NCI-H1092 treated with DMSO at 0.1 percent for 48 hours (cell line): ENCODE measurements at places on chromosomes 1 and 21.

DNA sequence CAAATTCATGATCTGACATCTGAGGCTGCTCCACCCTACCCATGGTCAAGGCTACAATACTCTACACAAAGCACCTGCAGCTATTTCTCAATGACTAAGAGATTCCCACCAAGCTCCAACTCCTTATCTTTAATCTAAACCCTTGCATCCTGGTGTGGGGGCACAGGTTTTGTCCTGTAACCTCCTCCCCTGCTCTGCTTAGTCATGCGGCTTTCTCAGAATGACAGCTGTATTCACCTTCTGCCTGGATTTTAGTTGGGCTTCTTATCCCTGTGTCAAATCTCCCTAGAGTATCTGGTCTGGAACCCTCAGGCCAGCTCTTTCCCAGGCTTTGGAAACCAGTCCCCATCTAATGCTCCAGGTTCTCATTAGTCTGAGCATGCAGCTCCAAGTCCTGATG is 159.0 kb downstream of the BARHL2 start:
- DNase-seq, result no peak

- DNase-seq, result no peak
These were observed 25.2 kb upstream of the EXO1 start for GRCh38 chr1:241822846-241823245.

- DNase-seq, result no peak
These were observed 170.2 kb downstream of the PLPP3 start for GRCh38 chr1:56409112-56409691.

- no peak for DNase-seq
These were observed 330.0 kb downstream of the PTPRC start for GRCh38 chr1:198968866-198969265.

GRCh38 chr1:157155658-157156057 is 17.5 kb upstream of the ETV3 start:
- peak; percentile 40 for DNase-seq

DNA sequence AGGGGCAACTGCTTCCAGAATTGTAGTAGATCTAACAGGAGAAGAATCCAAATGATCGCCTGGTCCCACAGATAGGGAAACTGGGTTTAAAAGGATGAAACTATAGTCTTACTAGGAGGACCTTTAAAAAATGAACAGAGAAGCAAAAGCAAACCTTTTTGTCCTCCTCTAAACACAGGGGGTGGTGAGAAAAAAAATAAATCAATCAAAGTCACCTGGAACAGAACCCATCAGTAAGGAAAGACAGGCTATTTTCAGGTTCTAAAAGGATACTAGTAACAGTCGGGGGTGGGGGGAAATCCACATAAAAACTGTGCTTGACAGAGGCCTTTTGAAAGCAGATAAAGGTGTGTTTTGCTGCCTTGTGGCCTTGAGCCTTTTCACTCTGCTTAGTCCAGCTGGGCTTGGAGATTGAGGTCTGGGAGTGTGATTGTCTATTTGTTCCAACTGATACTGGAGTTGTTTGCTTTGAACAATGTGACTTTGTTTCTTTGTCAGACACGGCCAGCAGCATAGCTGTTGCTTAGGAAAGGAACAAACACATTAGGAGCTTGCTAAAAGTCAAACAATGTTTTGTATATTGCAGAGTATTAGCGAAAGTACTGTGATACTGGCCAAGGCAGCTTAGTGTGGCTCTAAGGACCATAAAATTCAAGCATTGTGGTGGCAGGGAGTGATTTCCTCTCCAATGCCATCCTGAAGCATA is 141.1 kb upstream of the IRF2BP2 start:
- peak; percentile 92 for DNase-seq

- peak; percentile 44 for DNase-seq
These were observed 720 bp downstream of the LIN9 start for GRCh38 chr1:226308166-226308722.

- peak; percentile 72 for DNase-seq
These were observed 43.0 kb upstream of the TARDBP start for GRCh38 chr1:10969267-10969970.

DNA sequence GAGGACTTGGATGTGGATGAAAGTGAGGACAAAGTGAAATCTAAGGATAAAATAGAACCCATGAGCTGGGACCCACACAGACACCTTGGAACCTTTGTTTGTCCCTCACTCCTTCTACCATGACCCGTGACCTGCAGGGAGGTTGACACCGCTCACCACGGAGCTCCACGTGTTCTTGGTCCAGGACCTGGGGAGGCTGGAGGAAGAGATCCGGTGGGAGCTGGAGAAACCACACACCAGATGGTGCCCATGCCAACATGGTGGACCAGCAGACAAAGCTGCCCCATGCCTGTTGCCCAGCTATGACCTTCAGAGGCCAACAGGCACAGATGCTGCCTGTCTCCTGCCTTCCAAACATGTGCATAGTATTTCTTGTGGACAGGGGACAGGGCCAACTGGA is 721.9 kb downstream of the PTPRU start:
- DNase-seq, result no peak

- no peak for DNase-seq
These were observed 114.8 kb downstream of the HMCN1 start for GRCh38 chr1:185849014-185849413.

GRCh38 chr1:209900734-209901133 is 37.3 kb upstream of the SYT14 start:
- DNase-seq, result no peak

GRCh38 chr1:225877580-225877979 is 4.6 kb downstream of the TMEM63A start:
- peak; percentile 54 for DNase-seq

- no peak for DNase-seq
These were observed 30.3 kb upstream of the TMEM125 start for GRCh38 chr1:43239484-43239883.

DNA sequence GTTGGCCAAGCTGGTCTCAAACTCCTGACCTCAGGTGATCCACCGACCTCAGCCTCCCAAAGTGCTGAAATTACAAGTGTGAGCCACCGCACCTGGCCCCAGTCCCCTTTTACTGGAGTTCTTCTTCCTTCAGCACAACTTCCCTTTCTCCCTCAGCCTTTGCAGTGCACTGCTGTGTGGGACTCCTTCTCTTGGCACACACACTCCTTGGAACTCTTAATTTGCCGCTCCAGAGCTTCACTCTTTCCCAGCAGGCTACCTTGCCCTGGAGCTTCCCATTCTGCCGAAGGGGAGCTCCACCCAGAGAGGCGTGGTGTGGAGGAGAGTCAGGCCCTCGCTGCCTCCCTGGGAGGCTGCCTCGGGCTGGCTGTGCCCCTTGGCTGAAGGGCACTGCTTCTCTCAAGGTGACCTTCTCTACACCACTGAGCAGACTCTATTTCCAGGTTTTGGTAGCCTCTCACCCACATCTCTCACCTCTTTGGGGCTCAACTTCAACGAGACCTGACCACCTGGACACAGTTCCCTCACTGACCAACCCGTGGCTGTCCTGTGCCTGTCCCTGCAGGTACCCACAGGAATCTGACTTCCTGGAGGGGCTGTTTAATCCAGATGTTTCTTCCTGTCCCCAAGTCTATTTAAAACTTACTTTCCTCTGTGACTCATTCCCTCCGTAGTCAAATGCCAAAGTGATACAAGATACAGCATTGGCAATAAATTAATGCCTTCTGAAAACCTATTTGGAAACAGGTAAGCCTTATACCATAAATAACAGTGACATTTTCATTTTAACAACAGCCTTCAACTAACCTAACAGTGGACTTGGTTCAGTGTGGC is 227.3 kb upstream of the KIAA0040 start:
- DNase-seq, result no peak

DNA sequence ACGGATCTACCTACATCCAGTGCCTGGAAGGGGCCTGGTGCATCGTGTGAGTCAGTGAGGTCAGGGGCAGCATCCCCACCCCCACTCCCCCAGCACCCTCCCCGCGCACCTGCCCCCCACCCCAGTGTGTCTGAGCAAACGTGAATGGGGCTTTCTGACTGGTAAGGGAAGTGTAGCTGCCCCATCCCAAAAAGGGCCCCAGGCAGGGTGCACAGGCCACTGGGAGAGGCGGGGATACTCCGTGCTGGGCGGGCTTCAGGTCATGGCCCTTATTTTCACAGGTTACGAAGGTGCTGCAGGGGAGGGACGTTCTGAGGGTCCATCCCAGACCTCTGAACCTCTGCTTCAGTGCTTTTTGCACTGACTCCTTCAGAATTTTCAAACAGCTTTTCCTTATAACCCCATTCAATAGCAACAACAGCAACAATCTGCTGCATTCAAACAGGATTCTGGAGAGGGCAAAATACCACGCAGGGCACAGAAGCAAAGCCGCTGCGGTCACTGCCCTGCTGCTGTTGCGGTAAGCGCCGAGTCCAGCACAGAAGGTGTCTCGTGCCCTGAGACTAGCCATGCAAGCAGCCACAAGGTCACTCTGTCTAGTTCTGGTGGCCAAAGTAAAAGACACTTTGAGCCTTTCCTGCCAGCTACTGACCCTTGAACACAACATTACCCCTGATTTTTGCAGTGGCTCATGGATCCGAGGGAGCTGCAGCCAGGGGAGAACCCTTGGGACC is 10.3 kb downstream of the TTC34 start:
- no peak for DNase-seq

DNA sequence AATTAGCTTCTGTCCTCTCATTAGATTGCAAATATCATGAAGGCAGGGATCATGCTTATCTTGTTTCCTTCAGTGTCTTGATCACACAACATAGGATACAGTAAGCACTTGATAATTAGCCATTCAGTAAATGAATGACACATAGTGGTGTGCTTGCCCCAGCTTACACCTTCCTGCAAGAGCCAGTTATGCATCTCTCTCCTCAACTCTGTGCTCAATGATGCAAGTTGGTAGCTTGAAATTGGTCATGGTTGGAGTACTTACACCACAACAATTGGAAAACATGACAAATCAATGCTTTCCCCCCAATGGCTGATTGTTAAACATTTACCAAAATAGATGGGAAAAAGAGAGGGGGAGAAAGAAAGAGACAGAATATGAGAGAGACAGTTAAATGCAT is 129.2 kb downstream of the NUF2 start:
- no peak for DNase-seq

DNA sequence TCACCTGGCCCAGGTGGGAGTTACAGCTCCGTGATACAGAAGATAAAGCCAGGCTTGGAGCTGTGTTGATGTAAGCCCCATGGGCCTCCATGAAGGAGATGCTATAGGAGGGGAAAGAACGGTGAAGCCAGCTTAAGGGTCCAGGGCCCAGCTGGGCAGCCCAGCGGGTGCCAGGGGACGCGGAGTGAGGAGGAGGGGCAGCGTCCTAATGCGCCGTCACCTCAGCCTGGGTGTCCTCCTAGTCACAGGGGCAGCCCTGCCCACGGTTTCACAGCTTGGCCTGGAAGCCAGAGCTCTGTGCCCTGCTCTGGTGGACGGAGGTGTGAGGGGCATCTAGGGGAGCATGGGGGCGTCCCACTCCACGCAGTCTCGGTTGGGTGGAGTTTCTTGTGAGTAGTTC is 52.7 kb upstream of the TTC34 start:
- DNase-seq, result no peak

GRCh38 chr21:39854572-39854971 is 12.7 kb upstream of the PCP4 start:
- no peak for DNase-seq

DNA sequence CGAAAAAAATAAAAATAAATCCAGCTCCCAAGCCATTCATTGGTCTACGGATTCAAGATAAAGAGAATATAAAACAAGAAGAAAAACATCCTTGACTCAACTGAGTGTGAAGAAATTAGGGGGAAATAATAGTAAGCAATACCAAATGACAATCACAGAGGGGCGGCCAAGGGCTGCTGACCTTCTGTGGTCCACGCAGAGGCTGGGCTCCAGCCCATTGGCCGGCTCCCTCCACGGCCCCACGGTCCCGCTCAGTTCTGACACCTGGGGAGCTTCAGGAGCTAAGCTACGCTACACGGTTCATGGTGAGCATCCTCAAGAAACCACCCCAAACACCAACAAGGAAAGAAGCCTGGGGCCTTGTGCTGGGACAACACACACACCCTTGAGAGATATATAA is 400 bp upstream of the KRTAP10-12 start:
- DNase-seq, result no peak

DNA sequence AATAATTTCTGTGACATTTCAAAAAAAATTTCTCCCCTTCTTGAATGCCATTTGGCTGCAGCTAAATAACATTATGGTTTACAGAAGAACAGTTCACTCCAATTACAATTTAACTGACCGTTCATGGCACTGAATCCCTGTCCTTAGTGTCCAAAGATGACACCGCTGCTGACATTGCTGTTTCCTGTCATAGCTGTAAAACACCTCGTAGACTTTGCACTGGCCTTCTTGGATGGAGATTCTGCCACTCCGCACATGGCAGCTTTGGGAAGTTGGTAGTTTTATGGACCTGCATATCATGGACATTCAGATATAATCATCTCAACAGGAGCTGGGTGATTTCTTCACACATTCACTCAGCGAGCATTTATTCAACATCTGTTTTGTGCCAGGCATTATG is 5.0 kb downstream of the ARMH1 start:
- no peak for DNase-seq

DNA sequence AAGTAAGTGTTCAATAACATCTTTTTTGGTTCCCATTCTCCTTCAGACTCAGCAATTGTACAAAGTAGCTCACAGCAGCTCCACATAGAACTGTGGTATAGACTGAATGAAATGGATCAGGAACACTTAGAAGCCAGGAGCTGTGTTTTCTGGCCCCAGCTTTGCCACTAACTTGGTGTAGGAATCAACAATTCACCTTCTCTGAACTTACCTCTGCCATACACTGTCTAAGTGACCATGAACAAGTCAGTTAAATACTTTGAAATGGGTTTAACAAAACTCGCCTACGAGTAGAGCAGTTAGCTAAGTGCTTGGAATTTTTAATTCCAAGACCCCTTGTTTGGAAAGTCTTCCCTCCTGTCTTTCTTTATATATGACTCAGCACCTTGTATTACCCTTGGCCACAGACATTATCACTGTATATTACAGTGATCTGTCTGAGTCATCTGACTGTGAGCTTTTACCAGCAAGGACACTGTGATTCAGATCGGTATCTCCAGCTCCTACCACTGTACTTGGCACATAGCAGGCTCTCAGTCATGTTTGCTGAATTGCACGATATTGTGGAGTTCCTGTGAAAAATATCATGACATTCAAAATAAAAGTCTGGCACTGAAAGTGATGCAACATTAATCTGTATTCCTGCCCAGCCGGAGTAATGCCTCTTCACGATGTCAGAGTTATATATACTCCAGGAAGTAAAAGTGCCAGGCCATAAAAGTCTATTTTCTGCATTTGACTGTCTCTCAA is 101.7 kb upstream of the BEND5 start:
- DNase-seq, result no peak

DNA sequence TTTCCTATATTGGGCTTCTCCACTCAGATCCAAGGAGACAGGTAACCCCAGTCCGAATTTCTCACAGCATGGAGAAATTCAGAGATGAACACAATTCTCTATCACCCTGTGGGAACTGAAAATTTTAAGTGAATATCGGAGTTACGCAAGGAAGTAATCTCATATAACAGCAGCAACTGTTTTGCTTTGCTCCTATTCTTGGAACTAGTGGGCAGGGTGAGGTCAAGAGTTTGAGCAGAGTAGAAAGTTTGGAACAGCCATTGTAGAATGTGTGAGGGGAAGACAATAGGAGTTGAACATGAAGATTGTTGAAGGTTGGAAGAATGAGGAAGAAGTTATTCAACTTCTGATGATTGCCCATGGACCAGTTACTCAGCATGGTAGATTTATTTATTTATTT is 24.3 kb upstream of the SLC35D1 start:
- DNase-seq, result no peak

GRCh38 chr1:198756470-198756869 is 117.6 kb downstream of the PTPRC start:
- DNase-seq, result peak; percentile 13

- DNase-seq, result no peak
These were observed 52.9 kb downstream of the ESRRG start for GRCh38 chr1:216670118-216670883.

- no peak for DNase-seq
These were observed 14.6 kb upstream of the HLCS start for GRCh38 chr21:36981049-36981391.

GRCh38 chr1:16009030-16009460 is 5.0 kb downstream of the SRARP start:
- DNase-seq, result peak; percentile 57
